ENCODE measurements at places on chromosomes 3 and 15.
A peak's percentile ranks its signal among the peaks of the same experiment; 100 is the strongest.

DNA sequence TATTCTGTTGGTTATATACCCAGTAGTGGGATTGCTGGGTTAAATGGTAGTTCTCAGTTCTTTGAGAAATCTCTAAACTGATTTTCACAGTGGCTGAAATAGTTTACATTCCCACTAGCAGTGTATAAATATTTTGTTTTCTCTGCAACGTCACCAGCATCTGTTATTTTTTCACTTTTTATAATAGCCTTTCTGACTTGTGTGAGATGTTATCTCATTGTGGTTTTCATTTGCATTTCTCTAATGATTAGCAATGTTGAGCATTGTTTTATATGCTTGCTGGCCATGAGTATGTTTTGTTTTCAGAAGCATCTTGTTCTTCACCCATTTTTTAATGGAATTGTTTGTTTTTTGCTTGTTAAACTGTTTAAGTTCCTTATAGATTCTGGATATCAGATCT lies 612.7 kb upstream of the SGO1 start:
- DNase-seq = no peak

GRCh38 chr15:67080900-67081431 lies 15.6 kb downstream of the SMAD3 start:
- DNase-seq = no peak

- no peak for DNase-seq
These were observed 243.9 kb upstream of the AGTR1 start for GRCh38 chr3:148453781-148454191.

DNA sequence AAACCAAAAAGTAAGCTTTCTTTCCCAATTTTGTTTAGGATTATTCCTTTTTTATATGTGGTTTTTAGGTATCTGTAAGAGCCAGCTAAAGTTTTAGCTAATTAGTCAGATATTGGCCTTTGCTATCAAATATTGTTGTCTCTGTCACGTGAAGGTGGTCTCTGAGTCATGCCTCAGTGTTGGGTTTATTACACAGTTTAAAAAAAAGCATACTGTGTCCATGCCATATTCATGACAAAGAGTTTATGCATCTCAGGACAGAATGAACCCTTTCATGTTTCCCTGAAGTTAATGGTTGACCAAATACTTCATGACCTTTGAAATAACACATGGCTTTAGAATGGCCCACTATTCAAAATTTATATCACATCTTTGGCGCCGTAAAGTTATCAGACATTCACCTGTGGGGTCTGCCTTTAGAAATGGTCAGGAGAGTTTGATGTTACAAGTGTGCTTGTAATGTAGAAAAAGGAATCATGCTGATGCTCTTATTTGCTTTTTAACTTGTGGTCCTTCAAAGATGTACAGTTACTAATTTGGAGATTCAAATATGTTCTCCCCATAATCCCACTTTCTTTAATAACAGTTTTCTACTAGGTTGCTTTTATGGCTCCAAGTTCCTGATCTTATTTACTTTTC lies 101.5 kb downstream of the MYRIP start:
- no peak for DNase-seq

DNA sequence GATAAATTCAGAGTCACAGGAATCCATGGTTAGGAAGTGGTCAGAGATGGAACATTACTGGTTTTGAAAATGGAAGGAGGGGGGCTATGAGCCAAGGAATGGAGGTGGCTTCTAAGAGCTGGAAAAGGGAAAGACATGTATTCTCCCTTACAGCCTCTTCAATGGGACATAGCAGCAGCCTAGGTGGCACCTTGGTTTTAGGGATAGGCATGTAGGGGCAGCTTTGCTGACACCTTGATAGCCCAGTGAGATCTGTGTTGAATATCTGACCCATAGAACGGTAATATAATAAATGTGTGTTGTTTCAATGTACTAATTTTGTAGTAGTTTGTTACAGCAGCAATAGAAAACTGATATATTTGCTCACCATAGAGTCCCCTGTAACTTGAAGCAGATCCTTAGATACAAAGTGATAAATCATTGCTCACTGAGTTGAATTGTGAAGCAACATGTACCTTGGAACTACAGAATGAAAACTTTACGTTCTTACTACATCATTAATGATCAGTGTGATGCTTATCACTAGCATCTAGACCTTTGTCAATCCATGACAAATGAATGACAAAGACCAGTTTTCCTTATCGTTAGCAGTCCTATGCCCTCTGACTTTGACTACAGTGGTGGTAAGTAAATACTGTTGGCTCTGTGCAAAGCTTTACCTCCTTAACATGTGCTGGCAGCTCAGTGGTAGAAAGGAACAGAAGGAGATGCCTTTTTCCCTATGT lies 53.8 kb downstream of the TMEM45A start:
- no peak for DNase-seq

GRCh38 chr3:162302983-162303624 lies 806.5 kb downstream of the OTOL1 start:
- DNase-seq = no peak

DNA sequence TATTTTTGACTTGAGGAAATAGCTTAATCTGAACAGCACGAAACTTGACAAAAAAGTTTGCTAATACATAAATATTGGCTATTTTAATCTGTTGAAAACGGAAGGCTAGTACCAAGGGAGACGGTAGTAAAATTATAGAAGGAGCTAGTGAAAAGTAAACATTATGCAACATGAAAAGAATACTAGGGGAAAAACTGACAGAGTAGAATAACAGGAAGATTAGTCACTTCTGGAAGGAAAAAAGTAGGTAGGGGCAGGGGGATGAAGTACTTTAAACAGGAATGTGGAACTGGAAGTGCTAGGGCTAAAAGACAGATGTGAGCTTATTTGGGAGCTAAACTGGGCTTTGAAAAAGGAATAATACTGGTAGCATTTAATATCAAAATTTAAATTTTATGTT lies 60.1 kb downstream of the MBNL1 start:
- DNase-seq = no peak

DNA sequence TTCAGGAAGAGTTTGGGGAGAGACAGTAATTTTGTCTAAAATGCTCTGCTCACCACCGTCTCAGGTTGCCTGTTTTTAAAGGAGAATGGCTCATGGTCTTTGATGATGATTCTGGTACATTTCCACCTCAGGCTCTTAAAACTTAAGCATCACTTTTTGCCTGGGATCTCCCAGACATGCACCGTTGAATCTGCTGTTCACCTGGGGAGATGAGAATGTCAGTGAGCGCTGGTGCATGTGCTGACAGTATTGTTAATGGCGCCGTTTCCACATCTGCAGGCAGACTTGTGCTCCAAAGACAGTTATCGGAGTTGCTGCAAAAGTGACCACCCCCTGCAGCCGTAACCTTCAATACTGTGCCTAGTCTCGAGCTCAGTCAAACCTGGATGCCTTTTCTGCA lies 219.0 kb upstream of the TPM1 start:
- DNase-seq = no peak

GRCh38 chr3:190381441-190381840 lies 6.5 kb upstream of the CLDN16 start:
- DNase-seq = no peak

DNA sequence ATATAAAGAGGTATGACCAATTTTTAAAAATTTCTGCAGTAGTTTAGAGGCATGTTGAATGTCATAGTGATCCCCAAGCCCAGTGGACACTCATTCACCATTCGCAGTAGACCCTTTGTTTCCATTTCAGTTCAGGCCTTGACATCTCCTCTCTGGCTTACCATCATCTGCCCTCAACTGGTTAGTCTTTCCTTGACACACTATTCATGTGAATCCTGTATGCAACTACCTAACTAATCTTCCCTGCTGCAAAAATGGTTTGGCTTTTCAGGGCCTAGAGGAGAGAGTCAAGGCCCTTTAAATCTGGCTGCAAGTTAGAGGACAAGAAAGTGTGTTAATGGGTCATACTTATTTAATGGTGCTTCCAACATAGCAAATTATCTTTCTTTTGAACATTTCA lies 10.9 kb downstream of the APH1B start:
- no peak for DNase-seq

- no peak for DNase-seq
These were observed 24.0 kb upstream of the AGBL1 start for GRCh38 chr15:86055688-86056087.

DNA sequence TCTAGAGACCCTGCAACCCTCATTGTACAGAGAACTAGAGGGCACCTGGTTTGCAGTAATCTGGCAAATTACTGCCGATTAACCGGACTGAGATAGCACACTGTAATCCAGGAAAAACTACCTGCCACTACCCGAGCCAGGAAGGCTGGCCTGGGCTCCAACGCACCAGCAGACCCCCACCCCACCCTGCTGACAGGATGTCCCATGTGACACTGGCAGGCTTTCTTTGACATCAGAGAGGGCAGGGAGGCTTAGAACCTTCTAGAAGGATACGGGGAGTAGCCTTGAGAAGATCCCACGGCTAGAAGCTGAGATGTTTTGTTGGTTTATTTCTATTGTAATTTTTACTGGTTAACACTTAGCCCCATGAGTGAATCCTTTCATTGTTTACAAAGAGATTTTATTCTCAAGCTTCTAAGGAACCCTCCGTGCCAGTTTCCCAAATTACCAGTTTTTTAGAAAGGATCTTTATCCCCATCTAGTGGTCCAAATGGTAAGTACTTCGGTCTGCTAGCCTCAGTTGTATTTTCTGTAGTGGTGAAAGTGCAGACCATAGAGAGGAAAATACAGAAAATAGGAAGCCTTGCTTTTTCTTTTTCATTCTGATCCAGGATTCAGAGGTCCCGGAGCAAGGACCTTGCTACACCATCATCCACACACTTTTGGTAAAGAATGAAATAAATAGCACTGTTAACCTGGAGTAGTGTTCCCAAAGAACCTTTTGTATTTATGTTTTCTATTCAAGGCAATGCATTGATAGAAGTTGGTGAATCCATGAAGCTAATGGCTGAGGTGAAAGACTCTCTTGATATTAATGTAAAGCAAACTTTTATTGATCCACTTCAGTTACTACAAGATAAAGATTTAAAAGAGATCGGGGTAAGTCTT lies 81.9 kb upstream of the ADAMTSL3 start:
- peak; percentile 32 for DNase-seq

DNA sequence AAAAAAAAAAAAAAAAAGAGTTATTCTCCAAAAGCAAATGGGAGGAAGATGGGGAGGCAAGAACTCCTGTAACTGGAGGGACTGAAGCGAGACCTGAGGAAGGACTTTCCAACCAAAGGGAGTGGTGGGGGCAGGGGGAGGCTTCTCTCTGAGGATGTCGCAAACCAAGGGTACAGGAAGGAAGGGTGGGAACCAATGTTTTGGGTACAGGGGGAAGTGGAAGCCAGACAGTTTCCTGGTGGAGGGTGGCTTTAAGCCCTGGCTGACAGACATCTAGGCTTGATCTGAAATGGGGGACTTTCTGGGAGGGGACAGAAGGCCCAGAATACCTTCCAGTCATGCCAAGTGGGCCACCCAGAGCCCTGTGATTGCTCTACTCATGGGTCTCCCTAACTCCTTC lies 27.0 kb downstream of the VIPR1 start:
- no peak for DNase-seq

DNA sequence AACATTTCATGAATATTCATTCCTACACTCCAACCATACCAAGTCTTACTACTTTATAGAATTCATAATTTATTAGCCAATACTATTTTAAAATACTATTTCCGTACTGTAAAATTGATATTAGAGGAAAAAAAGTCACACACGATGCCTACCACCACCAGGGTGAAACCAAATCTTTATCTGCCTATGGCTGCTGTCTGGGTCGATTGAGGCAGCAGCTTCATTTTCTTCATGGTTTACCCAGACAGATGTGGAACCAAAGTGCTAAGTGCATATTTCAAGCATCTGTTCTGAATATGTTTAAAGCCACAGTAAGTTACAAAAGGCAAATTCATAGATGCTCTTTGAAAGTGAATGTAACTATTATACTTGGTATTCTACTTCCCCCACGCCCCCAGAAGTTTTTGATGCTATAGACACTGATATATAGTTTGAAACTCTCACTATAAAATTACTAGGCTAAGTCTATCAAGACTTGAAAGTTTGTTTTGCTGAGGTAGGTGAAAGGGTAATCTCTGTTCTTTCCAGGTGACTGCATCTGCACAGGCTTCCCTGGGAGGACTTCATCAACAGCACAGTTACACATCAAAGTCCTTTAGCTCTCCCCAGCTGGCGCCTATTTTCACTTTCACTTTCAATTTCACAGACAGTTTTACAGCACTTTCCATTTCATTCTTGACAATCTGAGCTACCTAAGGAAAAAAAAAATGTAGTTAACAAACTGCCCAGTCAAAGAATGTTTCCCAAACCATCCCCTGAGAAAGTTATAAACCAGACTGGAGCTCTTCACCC lies 113.9 kb downstream of the POLQ start:
- no peak for DNase-seq

- no peak for DNase-seq
These were observed 141.6 kb downstream of the EBLN2 start for GRCh38 chr3:73203101-73203500.

- no peak for DNase-seq
These were observed 80.9 kb downstream of the LRRC3B start for GRCh38 chr3:26703519-26703918.

DNA sequence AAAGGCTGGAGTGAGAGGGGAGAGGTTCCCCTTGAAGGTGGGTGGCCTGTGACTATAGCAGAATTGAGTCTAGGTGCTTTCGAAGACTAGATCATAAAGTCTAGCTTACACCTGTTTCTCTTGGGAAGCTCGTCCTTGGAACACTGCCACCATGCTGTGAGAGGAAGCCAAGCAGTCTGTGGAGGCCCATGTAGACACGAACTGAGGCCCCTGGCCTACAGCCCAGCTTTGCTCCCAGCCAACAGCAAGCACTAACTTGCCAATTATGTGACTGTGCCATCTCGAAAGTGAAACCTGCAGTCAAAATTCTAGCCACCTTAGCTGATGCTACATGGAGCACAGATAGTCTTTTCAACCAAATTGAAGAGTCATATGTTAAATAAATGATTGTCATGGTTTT lies 190.5 kb upstream of the NECTIN3 start:
- peak; percentile 25 for DNase-seq

- no peak for DNase-seq
These were observed 67.9 kb upstream of the GUCA1C start for GRCh38 chr3:109021556-109021955.

All from SK-N-SH (cell line).